Activated T-helper 1 cell treated with anti-CD3 and anti-CD28 coated beads, Interleukin-2, amount 50 U/mL, for 16 hours (primary cell): ENCODE measurements at places on chromosomes 4 and X.

- no peak for DNase-seq
Observed at GRCh38 chr4:14559646-14560045, 442.6 kb upstream of the CPEB2 start.

DNA sequence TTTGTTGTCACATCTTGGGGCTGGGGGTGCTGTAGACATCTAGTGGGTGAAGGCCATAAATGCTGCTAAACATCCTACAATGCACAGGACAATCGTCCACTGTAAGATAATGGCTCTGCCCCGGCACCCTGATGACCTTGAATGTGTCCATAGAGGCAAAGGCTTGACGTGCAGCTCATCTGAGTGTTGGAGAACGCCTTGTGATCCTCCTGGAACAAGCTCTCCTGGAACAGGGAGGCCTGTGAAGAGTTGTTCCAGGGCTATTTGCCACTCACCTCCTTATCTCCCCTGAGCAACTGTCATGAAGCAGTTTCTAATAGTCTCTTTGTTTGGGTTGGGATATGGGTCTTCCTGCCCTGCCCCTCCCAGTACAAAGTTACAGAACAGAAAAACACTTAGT, 15.2 kb upstream of the PCYT1B start:
- DNase-seq: no peak

GRCh38 chrX:8377041-8377440, 87.6 kb upstream of the VCX3B start:
- DNase-seq: no peak

DNA sequence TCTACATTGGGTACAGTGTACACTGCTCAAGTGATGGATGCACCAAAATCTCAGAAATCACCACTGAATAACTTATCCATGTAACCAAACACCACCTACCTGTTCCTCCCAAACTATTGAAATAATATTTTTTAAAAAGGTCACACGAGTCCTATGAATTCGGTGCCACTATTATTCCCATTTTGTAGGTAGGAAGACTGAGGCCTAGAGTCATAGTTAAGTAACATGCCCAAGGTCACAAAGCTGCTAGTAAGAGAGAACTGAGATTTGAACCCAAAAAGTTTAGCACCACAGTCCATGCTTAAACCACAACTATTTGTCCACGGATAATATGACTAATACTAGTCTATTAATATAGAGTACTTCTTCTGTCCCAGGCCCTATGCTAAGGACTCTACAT, 2.7 kb downstream of the ARHGEF6 start:
- DNase-seq: no peak

DNA sequence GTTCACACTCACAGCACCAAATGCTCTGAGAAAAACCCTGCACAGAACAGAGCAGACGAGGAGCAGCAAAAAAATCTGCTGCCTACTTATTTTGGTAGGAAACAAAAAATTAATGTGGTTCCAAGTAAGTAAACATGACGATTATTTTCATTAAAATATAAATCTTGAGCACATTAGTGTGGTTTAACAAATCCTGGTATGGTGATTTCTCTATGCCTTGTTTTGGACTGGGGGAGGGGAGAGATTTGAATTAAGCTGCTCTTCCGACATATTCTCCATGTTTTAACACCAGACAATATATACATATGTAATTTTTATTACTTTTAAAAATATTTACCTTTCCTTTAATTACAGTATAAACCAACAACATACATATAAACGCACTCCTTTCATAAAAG, 1.8 kb downstream of the CAMK2D start:
- no peak for DNase-seq

- DNase-seq: no peak
Observed at GRCh38 chr4:105951198-105951597, 55.9 kb downstream of the NPNT start.

GRCh38 chrX:115642895-115643530, 82.0 kb downstream of the PLS3 start:
- no peak for DNase-seq

DNA sequence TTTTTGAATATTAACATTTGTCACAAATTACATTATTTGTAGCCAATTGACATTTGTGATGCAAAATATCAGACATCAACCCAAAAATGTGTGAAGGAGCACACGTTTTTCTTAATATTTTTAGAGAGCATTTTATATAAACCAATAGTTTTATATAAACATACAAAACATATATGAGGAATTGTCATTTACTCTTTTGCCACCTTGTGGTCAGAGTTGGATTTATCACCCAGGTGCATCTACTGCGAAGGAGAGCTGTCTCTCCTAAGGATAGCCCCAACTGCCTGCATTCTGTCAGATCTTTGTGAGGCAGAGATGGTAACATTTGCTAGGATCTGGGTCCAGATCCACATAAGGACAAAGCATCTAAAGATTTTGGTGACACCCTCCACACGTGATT, 2.5 kb upstream of the USP27X start:
- DNase-seq: no peak

- DNase-seq: no peak
Observed at GRCh38 chr4:17276776-17277175, 235.1 kb downstream of the QDPR start.

DNA sequence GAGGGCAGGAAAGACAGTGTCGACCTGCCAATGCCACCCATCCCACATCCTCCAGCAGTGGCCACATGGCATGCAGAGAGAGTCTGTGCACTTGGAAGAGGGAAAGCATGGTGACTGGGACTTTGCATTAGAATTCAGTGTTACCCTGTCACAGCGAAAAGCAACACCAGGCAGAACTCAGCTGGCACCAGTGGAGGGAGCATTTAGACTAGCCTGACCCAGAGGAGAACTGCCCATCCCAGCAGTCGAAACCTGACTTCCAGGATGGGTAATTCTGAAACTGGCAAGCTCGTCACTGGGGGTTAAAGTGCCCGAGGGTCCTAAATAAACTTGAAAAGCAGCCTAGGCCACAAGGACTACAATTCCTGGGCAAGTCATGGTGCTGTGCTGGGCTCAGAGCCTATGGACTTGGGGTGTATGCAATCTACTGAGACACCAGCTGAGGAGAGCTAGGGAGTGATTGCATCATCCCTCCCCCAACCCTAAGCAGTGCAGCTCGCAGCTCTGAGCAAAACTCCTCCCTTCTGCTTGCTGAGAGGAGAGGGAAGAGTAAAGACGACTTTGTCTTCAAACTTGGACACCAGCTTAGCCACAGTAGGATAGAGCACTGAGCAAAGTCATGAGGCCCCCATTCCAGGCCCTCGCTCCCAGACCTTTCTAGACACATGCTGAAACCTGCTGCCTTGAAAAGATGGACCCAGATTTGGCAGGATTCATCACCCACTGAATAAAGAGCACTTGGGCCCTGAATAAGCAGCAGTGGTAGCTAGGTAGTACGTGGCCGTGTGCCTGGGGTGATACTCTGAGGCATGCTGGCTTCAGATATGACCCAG, 68.8 kb downstream of the DDX60L start:
- DNase-seq: no peak

DNA sequence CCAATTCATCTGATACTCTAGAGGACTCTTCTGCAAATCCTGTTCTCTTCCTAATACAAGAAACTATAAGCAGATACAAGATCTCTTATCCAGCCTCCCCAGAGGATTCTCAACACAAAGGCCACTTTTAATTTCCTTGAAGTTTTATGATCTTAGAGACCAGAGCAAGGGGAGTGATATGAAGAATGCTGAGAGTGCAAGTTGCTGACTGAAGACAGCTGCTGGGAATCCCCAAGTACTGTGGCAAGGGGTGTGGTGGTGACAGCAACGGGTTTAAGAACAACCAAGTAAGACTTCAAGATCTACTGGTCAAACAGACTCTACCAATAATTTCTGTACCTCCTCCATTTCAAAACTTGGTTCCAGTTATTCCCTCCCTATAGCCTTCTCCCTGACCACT, 7.0 kb downstream of the AMMECR1 start:
- DNase-seq: no peak

DNA sequence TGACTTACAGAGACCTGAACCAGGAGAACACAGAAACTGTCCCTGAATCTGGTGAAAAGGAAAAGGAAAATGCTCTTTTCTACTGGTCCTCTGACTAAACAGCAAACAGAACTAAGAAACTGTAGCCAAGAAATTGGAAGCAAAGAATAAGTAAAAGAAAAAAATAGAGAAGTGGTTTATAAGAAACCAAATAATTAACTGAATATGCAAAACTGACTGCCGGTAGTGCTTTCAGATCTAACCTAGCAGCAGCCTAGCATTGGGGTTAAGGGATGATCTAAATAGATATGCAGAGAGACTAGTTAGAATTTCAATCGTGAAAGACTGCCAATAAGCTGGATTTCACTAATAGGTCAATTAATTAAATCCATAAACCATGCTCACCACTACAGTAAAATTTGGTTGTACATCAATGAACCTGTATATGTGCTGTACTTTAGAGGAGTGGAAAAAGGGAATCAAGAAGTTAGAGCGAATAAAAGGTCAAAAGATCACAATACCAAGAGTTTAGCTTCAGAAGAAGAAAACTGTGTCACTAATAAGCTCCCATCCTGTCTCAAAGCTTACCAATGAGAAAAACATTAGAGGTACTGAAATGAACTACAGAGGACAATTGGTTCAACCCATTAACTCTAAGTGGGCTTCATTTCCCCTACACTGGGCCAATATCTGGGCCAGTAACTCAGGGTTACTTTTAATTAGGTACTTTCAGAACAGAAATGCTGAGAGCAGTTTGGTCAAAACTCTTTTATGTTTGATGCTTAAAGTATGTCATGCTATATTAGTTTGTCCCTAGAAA, 53.6 kb downstream of the KLHL13 start:
- no peak for DNase-seq

DNA sequence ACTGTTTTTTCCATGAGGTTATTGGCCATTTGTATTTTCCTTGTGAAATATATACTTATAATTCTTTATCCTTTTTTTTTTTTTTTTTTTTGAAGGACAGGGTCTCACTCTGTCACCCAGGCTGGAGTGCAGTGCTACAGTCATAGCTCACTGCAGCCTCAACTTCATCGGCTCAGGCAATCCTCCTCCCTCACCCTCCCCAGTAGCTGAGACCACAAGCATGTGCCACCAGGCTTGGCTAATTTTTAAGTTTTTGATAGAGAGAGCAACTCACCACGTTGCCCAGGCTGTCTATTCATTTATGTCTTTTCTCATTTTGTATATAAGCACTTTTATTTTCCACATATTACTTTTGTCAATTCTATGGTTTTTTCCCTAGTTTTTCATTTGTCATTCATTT, 16.8 kb downstream of the RBPJ start:
- no peak for DNase-seq

- DNase-seq: no peak
Observed at GRCh38 chr4:181194096-181194495, 1049.1 kb upstream of the TENM3 start.

- no peak for DNase-seq
Observed at GRCh38 chrX:75074475-75074874, 81.6 kb downstream of the ABCB7 start.

GRCh38 chr4:57065730-57066482, 44.3 kb downstream of the IGFBP7 start:
- no peak for DNase-seq

GRCh38 chr4:112110059-112110425, 35.2 kb upstream of the FAM241A start:
- no peak for DNase-seq

- no peak for DNase-seq
Observed at GRCh38 chrX:42021058-42021457, 97.7 kb upstream of the CASK start.

DNA sequence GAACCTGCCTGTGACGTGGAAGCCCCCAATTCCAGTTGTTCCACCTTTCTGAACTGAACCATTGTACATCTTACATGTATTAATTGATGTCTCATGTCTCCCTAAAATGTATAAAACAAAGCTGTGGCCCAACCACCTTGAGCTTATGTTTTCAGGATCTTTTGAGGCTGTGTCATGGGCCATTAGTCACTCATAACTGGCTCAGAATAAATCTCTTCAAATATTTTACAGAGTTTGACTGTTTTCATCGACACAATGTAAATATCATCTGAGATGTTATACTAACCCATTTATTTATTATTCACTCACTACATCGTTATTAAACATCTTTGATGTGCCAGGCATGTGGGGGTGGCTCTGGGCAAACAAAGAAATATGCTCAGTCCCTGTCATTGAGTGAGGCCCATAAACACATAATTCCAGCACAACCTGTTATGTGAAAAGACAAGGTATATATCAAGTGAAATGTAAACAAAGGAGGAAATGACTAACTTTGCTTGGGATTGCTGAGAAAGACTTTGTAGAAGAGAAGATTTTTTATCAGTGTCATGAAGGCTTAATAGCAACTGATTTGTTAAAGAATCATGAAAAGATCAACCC, 34.5 kb upstream of the PPM1K start:
- DNase-seq: no peak

DNA sequence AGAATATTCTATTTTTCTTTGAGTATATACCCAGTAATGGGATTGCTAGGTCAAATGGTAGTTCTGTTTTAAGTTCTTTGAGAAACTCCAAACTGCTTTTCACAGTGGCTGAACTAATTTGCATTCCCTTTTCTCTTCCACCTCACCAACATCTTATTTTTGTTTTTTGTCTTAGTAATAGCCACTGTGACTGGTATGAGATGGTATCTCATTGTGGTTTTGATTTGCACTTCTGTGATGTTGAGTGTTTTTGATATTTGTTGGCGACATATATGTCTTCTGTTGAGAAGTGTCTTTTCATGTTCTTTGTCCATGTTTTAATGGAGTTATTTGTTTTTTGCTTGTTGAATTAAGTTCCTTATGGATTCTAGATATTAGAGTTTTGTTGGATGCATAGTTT, 24.4 kb downstream of the AIMP1 start:
- no peak for DNase-seq

DNA sequence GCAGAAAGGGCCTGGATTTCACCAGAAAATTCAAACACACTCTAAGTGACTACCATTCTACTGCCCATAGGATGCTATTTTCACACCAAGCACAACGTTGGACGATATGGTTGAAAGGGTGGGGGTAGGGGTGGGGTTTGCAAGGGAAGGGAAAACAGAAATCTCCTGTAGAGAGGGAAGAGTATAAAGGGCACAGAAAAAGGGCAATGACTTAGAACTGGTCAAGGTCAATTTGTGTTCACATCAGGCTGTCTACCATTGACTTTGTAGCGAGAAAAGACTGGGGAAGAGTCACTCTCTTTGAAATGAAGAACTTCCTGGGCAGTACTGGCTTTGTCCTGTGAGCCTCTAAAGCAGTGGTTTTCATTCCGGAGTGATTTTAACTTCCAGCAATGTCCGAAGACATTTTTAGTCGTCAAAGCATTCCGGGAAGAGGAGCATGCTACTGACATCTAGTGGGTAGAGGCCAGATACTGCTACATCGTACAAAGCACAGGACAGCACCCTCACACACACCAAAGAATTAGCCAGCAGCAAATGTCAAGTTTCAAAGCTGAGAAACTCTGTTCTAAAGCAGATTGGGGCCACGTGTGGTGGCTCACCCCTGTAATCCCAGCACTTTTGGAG, 48.4 kb upstream of the SLC7A3 start:
- no peak for DNase-seq

GRCh38 chr4:183300655-183301054, 19.4 kb downstream of the CLDN22 start:
- no peak for DNase-seq
